ENCODE measurements at places on chromosomes 2 and 18. TPM values are rescaled to one million over a fixed set of nuclear protein-coding genes. Genes with fewer than 3 reads are reported as not detected.

The AGXT gene
- total RNA-seq: not detected

GRCh38 chr2:32235315-32235714 is 29.4 kb downstream of the NLRC4 start:
- peak; percentile 44 for DNase-seq

DNA sequence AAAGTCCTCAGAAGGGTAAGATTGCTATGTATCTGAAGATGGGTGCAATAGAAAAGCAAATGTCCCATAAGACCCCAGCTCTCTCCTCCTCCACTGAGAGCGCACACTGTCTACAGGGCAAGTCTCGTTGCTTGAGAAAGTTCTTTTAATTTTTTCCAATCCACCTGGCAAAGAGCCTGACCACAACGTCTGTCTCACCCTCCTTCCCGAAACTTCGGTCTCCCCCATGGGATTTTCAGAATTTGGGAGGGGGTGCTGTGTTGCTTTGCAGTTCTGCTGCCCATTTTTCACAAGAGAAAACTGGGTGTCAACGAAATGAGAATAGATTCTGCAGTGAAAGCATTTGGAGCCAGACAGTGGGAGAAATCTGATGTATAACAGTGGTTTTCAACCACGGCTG is 40.4 kb downstream of the SERTAD2 start:
- no peak for DNase-seq

- DNase-seq: no peak
Observed at GRCh38 chr2:121202541-121203310, 82.3 kb downstream of the TFCP2L1 start.

DNA sequence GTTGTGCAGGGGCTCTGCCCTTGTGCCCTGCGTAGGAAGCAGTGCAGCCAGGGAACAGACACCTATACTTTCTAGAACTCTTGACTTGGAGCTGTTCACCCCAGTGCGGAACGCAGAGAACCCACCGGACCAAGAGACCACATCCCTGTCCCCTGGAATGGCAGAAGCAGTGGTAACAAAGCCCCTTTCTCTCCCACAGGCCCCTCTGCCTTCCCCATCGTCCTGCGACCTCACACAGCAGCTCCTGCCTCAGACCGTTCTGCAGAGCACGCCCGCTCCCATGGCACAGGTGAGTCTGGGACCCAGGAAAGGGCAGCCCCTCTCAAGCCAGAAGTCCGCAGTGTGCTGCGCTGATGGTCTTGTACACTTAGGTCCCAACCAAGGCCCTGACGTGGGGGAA is 24.6 kb upstream of the RPL31 start:
- DNase-seq: no peak

The C2orf80 gene
- not detected for total RNA-seq

- no peak for DNase-seq
Observed at GRCh38 chr2:8215982-8216381, 465.9 kb upstream of the ID2 start.
